ENCODE measurements at places on chromosomes 2 and 18.

DNA sequence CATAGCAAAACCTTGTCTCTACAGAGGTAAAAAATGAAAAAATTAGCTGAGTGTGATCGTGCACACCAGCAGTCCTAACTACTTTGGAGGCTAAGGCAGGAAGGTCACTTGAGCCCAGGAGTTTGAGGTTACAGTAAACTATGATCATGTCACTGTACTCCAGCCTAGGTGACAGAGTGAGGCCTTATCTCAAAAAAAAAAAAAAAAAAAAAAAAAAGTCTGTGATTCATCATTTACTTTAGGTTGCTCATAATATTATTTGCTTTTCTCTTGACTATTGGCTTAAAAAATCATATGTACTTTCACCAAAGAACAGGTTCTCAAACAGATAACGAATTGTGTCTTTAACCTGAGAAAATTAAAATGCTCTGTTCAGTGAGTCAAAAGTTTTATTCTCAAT lies 129.1 kb downstream of the MYO3B start:
- DNase-seq, result no peak

- no peak for DNase-seq
Observed at GRCh38 chr18:32730620-32731091, 42.2 kb downstream of the KLHL14 start.

GRCh38 chr2:197363998-197364397 lies 53.4 kb upstream of the ANKRD44 start:
- DNase-seq, result no peak

DNA sequence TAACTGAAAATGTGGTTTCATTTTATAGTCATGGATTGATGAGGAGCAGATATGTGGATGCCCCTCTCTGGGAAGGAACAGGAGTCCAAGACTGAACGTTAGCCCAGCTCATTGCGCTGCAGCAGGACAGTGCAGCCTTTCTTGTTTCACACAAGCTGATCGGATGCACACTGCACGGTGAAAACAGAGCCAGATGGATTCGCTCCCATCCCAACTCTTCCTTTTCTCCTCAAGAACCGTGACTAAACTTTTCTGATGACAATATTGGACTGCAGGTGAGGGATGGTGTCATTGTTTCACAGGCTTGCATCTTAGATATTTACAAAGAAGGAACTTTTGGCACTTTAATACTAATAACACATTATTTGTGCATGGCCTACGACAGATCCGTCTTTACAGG lies 33.8 kb upstream of the COPS8 start:
- DNase-seq, result no peak

GRCh38 chr18:36194600-36195315 lies 7.5 kb downstream of the MOCOS start:
- no peak for DNase-seq

DNA sequence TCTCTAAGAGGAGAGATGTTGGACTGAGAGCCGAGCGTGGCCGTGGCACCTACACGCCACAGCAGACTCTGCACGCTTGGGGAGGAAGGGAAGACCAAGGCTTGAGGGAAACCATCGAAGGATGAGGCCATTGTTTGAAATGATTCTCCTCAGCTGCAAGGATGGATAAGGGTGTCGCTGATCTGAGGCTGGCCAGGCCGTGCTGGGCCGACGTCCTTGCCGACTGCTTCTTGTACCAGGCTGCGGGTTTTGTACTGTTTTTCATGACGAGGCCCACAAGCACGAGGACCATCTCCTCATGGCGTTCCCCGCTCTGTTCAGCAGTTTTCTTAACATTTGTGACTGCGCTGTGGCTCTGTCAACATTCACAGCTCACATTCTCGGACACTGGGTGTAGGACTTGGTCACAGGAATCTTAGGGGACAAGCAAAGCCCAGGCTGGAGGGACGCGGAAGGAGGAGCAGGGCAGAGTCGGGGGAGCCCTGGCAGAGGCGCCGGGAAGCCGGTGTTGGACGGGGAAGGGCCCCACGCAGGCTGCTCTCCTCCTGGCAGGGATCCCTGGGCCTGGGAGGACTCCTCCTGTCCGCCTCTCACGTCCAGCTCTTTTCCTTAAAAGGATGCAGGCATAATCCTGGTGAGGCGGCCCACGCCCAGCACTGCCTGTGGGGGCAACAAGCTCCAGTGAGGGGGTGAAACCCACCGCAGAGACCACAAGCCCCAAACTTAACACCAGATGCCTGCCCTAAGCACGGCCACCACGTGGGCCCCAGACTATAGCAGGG lies 259.0 kb upstream of the SALL3 start:
- DNase-seq, result no peak

- DNase-seq, result no peak
Observed at GRCh38 chr2:5377323-5377722, 314.9 kb upstream of the SOX11 start.

GRCh38 chr2:145066856-145067548 lies 547.1 kb upstream of the ZEB2 start:
- DNase-seq, result no peak

DNA sequence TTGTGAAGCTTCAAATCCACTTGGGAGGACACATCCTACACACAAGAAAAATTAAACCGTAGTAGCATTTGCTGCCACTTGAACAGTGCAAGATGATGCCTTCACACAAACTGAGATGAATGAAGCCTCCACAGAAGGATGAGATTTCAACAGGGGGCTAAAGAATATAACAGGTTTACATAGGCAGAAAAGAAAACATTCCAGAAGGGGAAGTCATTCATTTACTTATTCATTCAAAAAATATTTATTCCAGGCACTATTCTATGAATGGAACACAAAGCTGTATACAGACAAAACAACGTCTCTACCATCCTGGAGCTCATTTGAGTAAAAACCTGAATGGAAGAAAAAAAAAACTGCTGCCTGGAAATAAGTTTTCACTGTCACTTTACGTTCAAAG lies 170.5 kb downstream of the CDH20 start:
- no peak for DNase-seq

DNA sequence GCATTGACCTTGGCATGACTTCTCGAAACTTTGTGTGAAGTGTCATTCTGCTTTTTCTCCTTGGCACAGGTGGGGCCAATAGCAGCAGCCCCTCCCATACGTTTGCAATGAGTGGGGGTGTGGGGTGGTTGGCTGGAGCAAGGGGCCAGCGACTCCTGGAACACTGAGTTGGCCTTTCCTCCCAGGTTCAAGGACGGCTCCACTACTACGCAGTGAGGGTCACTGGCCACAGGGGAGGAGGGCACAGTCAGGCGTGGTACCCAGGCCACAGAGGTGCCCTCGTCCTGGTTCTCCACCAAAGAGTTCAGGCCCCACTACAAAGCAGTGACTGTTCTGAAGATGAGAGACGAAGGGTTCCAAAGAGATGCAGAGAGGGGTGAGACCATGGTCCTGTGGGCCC lies 70.6 kb upstream of the OTOS start:
- DNase-seq, result no peak

DNA sequence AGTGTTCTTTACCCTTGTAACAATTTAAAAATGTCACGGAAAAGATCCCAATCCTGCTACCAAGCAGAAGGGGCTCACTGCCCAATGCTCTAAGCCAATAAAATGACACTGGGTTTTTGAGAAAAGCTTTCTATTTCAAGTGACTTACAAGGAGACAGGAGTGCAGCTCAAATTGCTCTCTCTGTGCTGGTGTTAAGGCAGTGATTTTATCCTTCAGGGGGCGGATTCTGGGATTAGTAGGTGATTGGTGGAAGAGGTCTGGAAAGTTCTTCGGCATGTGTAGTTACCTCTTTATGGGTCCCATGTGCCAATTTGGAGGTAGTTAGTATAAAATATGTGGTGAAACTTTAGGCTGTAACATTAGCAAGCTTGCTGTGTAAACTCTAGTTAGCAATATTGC lies 27.4 kb upstream of the MCM6 start:
- no peak for DNase-seq

DNA sequence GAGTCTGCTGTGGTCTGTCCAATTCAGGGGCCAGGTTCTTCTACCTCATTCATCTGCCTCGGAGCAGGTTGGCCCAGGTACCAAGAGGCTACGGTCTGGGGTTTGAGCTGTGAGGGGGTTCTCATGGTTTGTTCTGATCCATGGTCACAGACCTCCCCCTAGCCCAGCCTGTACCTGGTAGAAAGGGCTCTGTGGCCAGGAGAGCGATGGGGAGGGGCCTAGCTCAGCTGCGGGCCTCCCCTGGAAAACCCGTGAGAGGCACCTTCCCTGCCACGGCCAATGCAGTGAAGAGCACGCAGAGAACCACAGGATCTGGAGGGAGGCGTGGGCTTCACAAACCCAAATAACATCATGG lies 19.6 kb upstream of the ALLC start:
- no peak for DNase-seq

- DNase-seq, result no peak
Observed at GRCh38 chr2:182941121-182941722, 74.8 kb upstream of the FRZB start.

- DNase-seq, result no peak
Observed at GRCh38 chr18:58674863-58675472, 3.7 kb downstream of the MALT1 start.

GRCh38 chr18:70390371-70391090 lies 101.7 kb downstream of the SOCS6 start:
- DNase-seq, result peak; percentile 73

DNA sequence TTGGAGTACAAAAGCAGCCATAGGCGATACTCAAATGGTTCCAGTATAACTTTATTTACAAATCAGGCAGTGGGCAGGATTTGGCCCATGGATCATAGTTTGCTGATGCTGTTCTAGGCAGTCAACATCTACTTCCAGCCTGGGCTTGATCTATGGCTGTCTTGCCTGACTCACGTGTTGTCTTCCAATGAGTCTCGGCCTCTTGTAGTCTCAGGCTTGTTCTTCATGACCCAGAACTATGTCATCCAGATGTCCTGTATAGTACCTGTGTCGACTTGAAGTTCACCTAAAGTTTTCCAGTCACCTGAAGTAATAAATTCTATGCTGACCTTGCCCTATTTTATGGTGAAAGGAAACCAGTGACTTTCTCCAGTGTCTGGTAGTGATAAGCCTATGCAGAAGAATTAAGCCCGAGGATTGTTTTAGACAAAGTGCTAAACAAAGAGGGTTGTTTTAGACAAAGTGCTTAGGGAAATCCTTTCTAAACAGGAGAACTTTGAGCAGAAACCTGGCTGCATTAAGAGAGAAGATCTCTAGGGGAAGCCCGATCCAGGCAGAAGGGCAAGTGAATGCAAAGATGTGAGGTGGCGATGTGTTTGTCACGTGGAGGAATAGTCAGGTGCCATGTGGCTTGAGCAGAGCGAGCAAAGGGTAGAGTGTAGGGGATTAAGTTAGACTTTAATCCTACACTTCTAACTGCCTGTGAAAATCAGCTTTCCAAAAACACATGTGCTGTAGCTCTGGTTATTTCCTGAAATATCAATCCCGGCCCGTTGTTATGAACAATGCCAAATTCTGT lies 8.5 kb upstream of the THNSL2 start:
- DNase-seq, result no peak

DNA sequence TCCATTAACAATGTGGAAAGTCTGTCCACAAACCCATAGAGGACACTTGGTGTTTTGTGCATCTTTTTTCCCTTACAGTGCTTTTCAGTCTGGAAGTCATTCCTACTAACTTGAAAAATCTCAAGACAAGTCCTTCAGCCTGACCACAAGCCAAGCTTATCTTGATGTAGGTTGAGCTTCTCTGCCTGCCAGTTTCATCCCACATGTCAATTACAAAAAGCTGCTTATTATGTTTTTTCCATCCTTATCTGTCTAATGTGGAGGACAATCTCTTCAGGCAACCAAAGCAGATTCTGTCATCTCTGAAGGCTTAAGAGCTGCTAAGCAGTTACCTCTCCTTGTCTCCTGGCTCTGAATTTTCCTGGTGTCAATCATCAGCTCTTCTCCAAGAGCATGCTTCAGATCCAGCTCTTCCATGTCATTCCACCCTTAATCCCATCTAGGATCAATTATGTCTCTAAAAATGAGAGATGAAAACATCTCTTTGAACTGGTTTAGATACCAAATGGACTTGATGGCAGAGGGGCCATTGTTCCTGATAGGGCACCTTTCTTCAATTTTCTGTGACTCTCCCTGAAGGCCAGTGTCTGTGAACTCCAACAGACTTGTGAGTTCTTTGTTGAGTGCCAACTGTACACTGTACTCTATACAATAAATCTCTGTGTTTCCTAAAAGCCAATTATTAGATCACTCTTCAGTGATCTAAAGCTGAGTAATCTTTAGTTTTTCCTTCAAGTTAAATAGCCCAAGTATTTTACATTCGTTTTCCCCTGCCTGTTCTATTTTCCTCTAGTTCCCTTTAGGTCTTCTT lies 208.6 kb downstream of the RBM43 start:
- no peak for DNase-seq

DNA sequence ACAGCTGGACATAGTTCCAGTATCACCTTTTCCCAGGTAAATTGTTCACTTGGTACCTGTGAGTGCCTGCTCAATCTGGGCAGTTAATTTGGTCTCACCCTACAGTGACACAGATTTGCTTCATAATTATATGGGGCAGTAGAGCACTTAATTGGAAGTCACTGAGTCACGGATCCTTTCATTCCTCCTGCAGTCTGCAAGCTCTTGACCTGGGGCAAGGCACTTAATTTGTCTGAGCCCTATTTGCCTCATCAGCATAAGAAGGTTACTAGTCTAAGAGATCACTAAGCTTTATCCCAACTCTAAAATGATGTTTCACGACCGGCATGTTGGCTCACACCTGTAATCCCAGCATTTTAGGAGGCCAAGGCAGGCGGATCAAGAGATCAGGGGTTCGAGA lies 8.9 kb downstream of the FBXO36 start:
- DNase-seq, result no peak

DNA sequence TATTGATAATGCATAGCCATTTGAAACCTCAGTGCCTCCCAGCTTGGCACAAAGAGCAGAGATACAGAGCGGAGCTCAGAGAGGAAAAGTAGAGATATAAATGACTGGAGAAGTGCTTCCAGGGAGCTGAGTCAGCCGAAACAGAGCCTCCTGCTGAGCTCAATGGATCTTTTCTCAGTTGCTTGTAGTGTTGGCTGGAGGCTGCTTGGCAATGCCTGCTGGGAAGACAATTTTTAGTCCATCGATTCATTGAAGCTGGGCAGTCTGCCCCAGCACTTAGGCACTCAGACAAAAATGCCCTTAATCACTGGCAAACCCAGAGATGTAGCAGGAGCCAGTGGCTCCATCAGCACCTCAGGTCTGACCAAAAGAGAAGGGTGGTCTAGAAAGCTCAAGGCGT lies 81.3 kb upstream of the SETBP1 start:
- DNase-seq, result no peak

DNA sequence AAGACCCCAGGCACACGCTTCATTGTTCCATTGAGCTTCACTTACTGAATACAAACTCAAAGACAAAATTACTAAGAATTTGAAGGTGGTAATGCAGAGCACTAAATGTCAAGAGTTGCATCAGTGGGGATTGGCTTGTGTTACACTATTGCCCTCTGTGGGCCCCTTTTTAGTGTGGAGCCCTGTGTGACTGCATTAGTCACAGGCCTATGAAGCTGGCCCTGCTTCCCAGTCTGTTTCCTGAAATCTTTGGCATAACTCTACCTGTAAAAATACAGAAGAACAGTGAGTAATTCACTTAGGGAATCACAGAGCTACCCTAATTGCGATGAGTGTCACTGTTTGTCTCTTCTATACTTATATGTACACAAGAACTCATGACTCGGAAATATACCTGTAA lies 40.0 kb upstream of the STPG4 start:
- no peak for DNase-seq

GRCh38 chr2:121663434-121663833 lies 14.2 kb upstream of the CLASP1 start:
- no peak for DNase-seq

GRCh38 chr2:216553093-216553478 lies 54.4 kb downstream of the RPL37A start:
- no peak for DNase-seq

Data from GM04503 (cell line).